Large intestine (tissue), 12 donors: ENCODE measurements at places on chromosomes 13 and 19.

- DNase-seq, result peak; percentile 78
Measured at GRCh38 chr13:94182185-94182761, 297.2 kb downstream of the DCT start.

DNA sequence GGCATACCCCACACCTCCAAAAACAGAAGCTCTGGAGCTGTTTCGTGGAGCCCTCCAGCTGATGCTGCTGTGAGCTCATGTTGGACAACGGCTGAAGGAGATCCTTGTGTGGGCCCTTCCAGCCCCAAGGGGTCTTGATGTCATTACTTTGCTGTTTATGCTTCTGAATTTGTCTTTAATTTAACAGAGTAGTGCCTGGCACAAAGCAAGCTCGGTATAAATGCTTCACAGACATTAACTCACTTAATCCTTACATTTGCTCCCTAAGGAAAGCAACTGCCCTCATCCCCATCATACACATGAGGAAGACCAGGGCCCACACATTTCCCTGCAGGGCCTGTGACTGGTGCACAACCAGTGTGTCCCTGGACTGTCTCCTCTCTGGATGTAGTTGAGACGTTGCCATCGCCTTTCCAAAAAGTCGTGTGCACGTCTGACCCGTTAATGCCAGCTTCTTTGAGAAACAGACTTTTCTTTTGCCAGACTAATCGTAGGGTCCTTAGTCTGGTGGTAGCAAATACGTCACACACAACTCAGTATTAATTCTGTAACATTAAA is 7.6 kb downstream of the COL4A1 start:
- DNase-seq, result no peak

DNA sequence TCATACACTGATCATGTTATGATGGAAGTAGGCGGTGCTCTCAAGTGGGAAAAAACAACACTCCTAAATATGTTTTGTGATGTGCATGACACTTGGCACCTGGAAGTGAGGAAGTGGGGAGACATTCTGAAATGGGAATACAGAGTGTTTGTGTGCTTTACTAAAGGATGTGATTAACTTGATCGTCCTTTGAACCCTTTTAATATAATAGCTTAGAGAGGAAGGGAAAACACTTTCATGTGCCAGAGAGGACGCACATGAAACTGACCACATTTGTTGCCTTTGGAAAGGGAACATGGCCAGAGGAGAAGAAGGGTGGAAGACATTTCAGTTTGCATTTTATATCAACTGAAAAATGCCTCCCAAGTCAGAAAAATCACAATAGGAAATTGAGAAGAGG is 31.4 kb downstream of the SMAD9 start:
- DNase-seq, result no peak

DNA sequence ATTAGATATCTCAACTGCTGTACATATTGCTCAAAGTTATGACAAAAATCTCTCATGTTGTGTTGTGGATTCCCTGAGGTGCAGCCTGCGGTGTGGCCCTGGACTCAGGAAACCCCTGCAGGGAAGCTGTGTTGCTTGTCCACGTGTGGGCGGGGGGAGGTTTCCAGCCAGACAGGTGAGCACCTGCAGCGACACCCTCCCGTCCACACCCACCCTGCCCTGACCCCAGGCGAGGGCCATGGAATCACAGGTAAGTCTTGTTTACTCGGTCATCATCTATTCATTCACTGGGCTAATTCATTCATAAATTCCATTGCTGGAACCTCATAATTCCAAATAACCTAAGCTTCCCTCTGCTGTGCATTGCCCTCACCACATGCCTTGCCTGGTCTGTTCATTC is 14.1 kb downstream of the PLPP2 start:
- DNase-seq, result no peak

GRCh38 chr19:46603195-46603637 is 2.1 kb downstream of the CALM3 start:
- DNase-seq, result peak; percentile 97

DNA sequence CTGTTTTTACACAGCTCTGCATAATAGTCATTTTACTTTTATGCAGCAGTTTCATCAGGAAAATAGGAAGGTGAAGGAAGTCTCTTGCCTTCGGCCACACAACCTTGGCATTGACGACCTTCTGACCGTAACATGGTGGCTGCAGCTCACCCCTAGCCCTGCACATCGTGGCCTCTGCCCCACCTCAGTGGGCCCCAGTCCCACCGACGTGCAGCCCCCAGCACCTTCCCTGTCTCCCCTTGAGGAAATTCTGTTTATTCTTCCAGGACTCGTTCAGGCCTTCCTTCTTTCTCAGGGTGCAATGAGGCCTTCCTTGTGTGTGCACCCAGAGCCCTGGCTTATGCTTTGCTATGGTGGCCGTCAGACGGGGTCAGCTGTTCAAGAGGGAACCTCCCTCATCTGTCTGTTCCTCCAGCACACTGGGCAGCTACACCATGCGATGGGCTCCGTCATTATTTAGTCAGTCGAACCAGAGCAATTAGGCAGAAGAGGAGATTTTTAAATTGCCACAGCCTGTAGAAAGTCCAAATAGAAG is 33.3 kb downstream of the TMEM255B start:
- DNase-seq, result no peak

GRCh38 chr13:48770372-48770771 is 116.6 kb downstream of the CYSLTR2 start:
- no peak for DNase-seq

DNA sequence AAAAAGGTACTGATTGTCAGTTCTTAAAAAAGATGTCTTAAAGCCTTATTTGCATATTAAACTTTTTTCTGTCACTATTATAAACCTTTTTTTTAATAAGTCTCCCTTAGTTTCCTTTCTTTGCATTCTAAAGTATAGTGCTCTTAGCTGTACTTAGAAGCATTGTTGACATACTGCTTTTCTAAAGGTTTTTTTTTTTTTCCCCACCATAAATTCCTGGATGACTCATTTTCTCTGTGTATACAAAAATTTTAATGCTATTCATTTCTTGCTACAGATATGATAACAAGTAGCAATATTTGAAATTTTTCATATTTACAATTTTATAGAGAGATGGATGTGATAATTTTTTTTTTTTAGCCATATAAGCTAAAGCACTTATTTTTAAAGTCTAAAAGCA is 43.5 kb downstream of the METTL21C start:
- peak; percentile 24 for DNase-seq

- no peak for DNase-seq
Measured at GRCh38 chr13:74708629-74709028, 574.4 kb upstream of the KLF12 start.

DNA sequence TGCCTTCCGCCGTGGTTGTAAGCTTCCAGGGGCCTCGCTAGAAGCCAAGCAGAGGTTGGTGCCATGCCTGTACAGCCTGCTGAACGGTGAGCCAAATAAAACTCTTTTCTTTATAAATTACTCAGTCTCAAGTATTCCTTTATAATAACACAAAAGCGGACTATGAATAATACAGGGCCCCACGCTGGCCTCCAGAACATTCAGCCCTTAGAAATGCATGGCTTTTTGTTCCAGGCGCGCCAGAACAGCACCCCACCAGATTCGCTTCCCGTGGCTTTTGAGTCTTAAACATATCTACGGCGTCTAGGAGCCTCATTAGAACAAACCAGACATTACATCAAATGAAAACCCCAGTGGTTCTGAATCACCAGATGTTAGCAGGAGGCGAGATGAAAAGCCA is 75.1 kb downstream of the SLC15A1 start:
- DNase-seq, result no peak

GRCh38 chr19:33673996-33674625 is 52.4 kb downstream of the CHST8 start:
- DNase-seq, result no peak

GRCh38 chr13:111074826-111075225 is 40.3 kb upstream of the ARHGEF7 start:
- DNase-seq, result no peak

DNA sequence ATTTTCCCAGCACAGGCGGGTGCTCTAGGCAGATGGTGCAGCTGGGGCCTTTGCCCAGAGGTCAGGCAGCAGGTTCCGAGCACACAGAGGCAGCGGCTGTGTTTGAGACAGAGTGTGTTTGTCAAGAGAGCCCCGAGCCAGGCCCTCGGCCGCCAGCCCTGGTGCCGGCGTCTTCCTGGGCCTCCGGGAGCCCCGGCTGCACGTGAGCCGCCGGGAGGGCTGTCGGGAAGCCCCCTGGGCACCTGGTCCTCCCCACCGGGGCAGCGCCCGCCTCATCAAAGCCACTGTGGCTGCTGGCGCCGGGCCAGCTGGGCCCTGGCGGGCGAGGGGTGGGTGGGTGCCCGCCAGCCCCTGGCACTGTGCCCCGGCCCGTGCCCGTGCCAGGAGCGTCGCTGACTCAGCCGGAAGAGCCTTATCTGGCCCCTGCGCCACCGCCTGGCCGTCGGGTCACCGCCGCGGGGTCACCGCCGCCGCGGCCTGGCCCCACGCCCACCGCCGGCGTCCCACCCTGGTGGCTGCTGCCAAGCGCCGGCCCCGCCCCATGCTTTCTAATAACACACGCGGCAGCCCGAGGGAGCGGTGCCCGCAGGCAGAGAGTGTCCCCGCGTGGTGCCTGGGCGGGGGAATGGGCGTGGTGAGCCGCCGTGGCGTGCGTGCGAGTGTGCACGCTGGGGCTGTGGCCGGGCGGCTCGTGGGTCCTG is 14.9 kb downstream of the ARID3A start:
- DNase-seq, result no peak

DNA sequence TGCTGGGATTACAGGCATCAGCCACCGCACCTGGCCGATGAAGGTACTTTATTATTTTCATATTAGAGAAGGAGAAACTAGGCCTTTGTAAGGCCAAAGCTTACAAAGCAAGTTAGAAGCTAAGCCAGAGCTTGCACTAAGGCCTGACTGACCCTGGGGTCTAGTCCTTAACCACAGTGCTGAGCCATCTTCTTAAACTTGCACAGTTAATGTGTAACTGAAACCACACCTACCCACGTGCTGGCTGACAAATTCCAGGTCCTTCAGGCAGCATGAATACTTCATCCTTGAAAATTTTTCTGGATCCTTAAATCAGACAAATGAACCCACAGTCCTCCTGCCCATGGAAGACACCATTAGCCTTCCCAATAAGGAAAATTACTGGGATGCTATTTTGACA is 880.6 kb downstream of the UQCRFS1 start:
- DNase-seq, result no peak

- DNase-seq, result no peak
Measured at GRCh38 chr13:85099245-85099644, 700.0 kb downstream of the SLITRK6 start.

DNA sequence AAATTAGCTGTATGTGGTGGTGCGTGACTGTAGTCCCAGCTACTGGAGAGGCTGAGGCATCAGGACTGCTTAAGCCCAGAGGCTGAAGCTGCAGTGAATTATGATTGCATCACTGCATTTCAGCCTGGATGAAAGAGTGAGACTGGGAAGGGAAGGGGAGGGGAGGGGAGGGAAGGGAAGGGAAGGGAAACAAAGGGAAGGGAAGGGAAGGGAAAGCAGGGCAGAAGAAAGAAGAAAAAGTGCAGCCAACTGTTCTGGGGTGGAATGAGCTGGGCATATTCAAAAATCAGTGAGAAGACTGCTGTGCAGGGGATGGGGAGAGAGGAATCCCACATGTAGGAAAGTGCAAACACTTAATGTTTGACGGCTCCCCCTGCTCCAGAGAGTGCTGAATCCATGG is 905.5 kb downstream of the UQCRFS1 start:
- no peak for DNase-seq

DNA sequence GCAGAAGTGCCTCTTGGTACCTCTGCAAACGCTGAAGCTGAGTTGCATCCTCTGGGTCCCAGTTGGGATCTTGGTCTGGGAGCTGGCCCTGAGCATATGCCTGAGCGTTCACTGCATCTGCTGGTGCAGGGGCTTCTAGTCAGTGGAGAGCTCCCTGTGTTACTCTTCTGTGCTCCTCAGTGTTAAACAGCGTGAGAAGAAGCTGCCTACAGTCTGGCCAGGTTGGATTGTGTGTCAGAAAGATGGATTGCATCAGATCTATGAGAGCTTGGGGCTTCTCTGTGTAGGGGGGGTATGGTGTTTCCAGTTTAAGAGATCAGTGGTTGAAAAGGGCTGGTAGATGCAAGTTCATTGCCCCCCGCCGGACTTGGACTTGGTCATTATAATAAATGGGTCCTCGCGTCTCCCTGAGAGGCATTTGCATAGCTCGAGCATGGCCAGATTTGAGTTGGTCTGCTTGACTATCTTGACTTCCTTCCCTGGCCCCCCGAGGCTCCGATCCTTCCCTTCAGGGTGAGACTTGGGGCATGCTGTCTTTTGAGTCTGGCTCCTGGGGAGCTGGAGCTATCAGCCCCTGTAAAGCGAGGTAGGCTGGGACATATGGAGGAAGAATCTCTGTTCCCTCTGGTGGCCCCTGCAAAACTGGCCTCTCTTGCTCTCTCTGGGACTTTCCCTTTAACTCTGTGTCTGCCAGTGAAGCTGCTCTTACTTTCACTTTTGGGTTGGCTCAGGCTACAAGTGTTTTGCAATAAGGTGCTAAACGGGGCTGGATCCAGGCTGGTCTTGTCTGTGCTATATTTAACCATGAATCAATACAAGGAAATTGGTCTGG is 52.9 kb downstream of the OR10H4 start:
- peak; percentile 38 for DNase-seq

DNA sequence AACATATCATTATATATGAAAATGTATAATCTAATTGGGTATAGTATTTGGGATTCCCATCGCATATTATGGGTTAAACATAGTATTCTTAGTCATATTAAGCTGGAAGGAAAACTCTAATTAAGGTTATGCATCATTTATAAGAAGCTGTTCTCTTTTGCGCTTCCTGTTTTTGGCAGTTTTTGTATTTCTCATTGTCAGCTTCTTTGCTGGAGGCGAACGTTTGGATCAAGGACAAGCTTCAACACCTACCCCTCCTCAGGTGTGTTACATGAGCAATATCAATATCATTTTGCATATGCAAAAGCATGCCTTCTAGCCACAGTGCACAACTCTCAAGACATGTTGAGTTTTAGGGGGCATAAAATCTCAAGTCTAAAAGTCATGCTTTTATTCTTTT is 439.8 kb downstream of the TDRD3 start:
- no peak for DNase-seq

DNA sequence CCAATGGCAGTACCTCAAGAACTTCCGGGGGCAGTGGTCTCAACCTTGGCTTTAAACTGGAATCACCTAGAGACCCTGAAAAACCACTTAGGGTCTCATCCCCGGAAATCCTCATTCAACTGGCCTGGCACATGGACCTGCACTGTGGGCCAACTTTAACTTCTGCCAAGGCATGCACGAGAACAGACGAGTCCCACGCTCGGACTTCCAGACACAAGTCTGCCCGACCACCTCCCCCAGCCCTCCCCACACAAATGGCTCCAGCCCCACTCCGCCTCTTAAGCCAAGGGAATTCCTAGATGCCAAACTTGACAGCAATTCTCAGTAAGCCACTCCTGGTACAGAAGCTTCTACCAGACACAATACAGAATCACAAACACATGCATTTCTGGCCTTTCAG is 114.0 kb downstream of the STK24 start:
- no peak for DNase-seq

GRCh38 chr19:37217480-37217774 is 587 bp upstream of the ZNF383 start:
- no peak for DNase-seq

GRCh38 chr13:33208290-33209220 is 77.0 kb downstream of the STARD13 start:
- no peak for DNase-seq

DNA sequence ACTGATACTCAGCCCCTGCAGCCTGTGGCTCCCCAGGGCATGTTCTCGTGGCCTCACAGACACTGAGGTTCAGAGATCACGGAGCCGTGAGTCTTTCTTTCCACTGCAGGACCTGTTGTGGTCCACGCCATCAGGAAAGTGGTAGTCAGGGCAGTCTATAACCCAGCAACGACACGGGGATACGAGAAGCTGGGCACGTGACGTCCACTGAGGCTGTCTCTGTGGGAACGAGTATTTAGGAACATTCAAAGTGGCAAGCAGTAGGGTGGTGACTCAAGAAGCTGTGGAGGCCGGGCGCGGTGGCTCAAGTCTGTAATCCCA is 29.6 kb upstream of the CCNE1 start:
- no peak for DNase-seq
